ENCODE measurements at places on chromosomes 5 and 9. TPM values are rescaled to one million over a fixed set of nuclear protein-coding genes. Genes with fewer than 3 reads are reported as not detected.

GRCh38 chr5:96067894-96068614 lies 106.4 kb upstream of the ELL2 start:
- H3K4me1 ChIP-seq = peaks cover 64% of the 10 kb centered on the region
- no peaks in the 10 kb centered on the region for H3K36me3 ChIP-seq
- H3K4me3 ChIP-seq = no peak overlapping the region
- no peaks in the 10 kb centered on the region for H3K27me3 ChIP-seq

GRCh38 chr5:31730139-31730538 lies 91.2 kb downstream of the PDZD2 start:
- no peaks in the 10 kb centered on the region for H3K36me3 ChIP-seq
- H3K27me3 ChIP-seq = no peaks in the 10 kb centered on the region
- H3K4me3 ChIP-seq = no peak overlapping the region
- H3K27ac ChIP-seq = no peak overlapping the region
- no peaks in the 10 kb centered on the region for H3K4me1 ChIP-seq
- no peak for DNase-seq

GRCh38 chr5:180034564-180034963 lies 37.0 kb downstream of the RNF130 start:
- H3K4me3 ChIP-seq = no peak overlapping the region
- no peaks in the 10 kb centered on the region for H3K4me1 ChIP-seq
- no peak for DNase-seq
- peaks cover 35% of the 10 kb centered on the region for H3K36me3 ChIP-seq

DNA sequence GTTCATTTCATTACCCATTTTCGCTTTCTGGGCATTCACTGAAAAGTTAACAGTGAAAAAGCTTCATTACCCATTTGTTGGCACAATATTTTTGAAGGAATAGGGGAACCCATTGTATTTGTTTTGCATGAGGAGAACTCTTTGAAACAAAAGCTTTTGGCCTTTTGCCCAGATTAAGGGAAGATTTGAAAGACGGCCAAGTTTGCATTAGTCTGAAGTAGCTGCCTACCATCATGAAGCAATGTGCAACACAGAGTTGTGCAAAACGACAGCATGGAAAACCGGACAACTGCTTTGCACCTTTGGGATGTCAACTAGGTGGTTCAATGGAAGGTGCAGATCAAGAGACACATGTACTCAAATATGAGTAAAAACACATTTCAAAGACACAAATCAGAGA lies 84.9 kb downstream of the TRPM3 start:
- H3K4me3 ChIP-seq = no peak overlapping the region
- no peaks in the 10 kb centered on the region for H3K36me3 ChIP-seq
- DNase-seq = no peak
- no peak overlapping the region for H3K27ac ChIP-seq

GRCh38 chr5:126610616-126611015 lies 9.9 kb downstream of the PHAX start:
- peaks cover 15% of the 10 kb centered on the region for H3K4me1 ChIP-seq
- H3K4me3 ChIP-seq = no peak overlapping the region
- DNase-seq = no peak
- H3K36me3 ChIP-seq = peaks cover 3% of the 10 kb centered on the region

DNA sequence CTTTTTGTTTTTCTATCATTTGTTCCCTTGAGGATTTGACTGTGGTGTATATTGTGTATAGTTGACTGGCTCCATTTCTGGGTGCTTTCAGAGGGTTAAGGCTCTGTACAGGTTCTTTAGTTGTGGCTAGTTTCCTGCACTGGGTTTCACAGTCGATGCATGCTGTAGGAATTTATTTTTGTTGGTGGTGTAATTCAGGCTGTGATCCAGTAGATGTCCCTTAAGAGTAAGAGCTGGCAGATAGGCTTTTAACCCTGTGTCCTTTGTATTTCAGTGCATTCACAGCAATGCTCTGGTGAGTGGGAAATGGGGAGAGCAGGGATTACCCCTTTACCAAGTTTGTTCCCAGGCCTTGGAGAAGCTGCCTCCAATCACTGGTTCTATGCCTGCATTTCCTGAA lies 112.9 kb downstream of the SPATA31D1 start:
- no peak overlapping the region for H3K27ac ChIP-seq
- no peaks in the 10 kb centered on the region for H3K4me1 ChIP-seq
- no peaks in the 10 kb centered on the region for H3K36me3 ChIP-seq
- no peak overlapping the region for H3K4me3 ChIP-seq

DNA sequence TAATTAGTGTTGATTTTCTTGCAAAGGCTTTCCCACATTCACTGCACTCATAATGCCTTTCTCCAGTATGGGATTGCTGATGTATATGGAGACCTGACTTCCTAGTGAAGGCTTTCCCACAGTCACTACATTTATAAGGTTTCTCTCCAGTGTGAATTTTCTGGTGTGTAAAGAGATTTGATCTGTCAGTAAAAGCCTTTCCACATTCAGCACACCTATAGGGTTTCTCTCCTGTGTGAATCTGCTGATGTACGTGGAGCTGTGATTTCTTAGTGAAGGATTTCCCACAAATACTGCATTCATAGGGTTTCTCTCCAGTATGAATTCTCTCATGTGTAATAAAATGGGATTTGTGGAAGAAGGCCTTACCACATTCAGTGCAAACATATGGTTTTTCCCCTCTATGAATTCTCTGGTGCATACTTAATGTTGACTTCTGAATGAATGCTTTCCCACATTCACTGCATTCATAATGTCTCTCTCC lies 31.1 kb downstream of the ZNF484 start:
- no peaks in the 10 kb centered on the region for H3K4me1 ChIP-seq
- no peak overlapping the region for H3K4me3 ChIP-seq
- H3K27ac ChIP-seq = no peak overlapping the region
- H3K27me3 ChIP-seq = no peaks in the 10 kb centered on the region
- DNase-seq = no peak
- H3K36me3 ChIP-seq = peaks cover 23% of the 10 kb centered on the region

DNA sequence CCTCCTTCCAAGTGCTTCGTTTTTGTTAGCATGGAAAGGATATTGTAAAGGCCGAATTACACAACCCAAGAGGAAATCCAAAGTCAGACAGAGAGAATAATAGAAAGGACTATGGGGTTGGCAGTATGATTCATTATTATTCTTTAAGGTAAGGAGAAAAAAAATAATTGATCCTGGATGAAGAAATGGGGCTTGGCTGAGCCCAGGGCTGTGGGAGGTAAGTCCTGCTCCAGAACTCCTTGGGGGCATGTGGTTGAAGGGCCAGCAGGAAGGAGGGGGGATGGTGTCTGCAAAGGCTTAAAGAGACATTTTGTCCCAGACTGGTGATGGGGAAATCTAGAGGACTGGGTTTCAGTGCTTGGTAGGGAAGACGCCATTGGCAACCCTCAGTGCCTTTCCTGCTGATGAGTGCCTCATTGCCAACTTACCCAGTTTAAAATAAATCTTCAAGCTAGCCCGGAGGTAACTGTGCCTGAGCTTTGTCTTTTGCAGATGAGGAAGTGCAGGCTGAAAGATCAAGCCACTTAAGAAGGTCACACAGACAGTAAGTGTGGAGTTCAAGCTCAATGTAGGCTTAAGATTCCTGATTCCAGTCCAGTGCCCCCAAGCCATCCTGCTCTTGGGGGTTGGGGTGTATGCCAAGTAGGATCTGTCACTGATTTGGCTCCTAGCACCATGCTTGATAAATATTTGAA lies 30.2 kb downstream of the FOXI1 start:
- peak overlapping the region; percentile 15 for H3K27ac ChIP-seq
- H3K4me3 ChIP-seq = no peak overlapping the region
- no peaks in the 10 kb centered on the region for H3K36me3 ChIP-seq
- no peaks in the 10 kb centered on the region for H3K27me3 ChIP-seq
- no peak for DNase-seq
- no peaks in the 10 kb centered on the region for H3K4me1 ChIP-seq

- DNase-seq = no peak
- peaks cover 41% of the 10 kb centered on the region for H3K36me3 ChIP-seq
- peak overlapping the region; percentile 98 for H3K27ac ChIP-seq
These were observed 2.9 kb downstream of the RPL12 start for GRCh38 chr9:127448112-127448805.

- H3K4me1 ChIP-seq = no peaks in the 10 kb centered on the region
- DNase-seq = no peak
- no peak overlapping the region for H3K27ac ChIP-seq
- H3K27me3 ChIP-seq = no peaks in the 10 kb centered on the region
- no peak overlapping the region for H3K4me3 ChIP-seq
These were observed 1072.6 kb upstream of the NUDT12 start for GRCh38 chr5:104635227-104635626.

GRCh38 chr5:179616002-179616594 lies 7.4 kb downstream of the HNRNPH1 start:
- no peak for DNase-seq
- no peak overlapping the region for H3K4me3 ChIP-seq
- no peaks in the 10 kb centered on the region for H3K27me3 ChIP-seq
- no peak overlapping the region for H3K27ac ChIP-seq
- peaks cover 66% of the 10 kb centered on the region for H3K36me3 ChIP-seq

DNA sequence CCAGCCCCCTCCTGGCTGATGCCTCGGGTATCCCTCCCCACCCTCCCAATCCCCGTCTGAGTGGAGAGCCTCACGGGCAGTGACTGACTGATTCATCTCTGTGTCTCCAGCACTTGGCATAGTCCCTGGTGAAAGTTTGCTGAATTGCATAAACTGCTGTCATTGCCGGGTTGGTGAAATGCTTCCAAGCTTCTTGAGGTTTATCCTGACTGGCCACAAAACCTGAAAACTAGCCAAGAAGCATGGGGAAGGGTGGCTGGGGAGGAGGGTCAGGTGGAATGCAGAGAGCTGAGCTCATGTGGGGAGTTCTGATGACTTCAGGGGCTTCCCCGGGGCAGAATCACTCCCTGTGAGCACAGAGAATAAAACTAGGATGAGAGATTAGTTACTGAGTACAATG lies 56.9 kb upstream of the GGTA1 start:
- H3K36me3 ChIP-seq = no peaks in the 10 kb centered on the region
- no peaks in the 10 kb centered on the region for H3K27me3 ChIP-seq
- DNase-seq = no peak
- H3K27ac ChIP-seq = no peak overlapping the region

GRCh38 chr5:139767960-139768359 lies 27.6 kb upstream of the PSD2 start:
- no peaks in the 10 kb centered on the region for H3K36me3 ChIP-seq
- no peak overlapping the region for H3K27ac ChIP-seq
- H3K4me3 ChIP-seq = no peak overlapping the region
- no peaks in the 10 kb centered on the region for H3K4me1 ChIP-seq
- no peak for DNase-seq

DNA sequence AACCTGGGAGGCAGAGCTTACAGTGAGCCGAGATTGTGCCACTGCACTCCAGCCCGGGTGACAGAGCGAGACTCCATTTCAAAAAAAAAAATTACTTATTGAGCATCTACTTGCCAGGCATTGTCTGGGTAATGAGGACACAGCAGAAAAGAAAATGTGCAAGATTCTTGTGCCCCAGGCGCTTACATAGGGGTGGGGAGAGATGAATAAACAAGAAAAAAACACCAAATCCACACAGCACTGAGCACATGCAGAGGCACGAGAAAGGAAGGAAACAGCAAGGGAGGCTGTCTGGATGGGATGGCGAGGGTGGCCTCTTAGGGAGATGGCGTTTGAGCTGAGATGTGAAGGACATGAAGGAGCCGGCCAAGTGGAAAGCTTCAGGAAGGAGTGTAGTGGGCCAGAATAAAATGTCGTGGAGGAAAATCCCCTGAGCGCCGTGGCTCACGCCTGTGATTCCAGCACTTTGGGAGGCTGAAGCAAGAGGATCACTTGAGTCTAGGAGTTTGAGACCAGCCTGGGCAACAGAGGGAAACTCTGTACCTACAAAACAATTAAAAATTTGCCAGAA lies 13.9 kb downstream of the DYNC2I2 start:
- no peaks in the 10 kb centered on the region for H3K27me3 ChIP-seq
- DNase-seq = no peak

DNA sequence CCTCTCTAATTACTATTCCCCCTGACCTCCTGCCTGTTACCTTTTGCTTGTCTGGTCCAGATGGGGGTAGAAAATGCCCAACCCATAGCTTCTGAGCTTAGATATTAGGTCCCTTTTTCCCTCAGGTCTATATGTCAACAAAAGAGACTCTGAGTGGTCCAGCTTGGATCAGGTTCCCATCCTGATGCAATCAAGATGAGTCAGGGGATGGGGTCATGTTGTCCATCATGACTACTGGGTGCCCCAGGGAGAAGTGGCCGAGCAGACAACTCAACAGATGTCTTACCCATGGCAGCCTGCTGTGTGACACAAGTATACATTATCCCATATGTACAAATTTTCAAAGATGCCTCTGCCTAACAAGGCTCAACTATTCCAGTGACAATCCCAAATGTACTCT lies 9.1 kb upstream of the ANKH start:
- H3K4me3 ChIP-seq = no peak overlapping the region
- H3K4me1 ChIP-seq = no peaks in the 10 kb centered on the region
- no peak overlapping the region for H3K27ac ChIP-seq
- DNase-seq = no peak
- no peaks in the 10 kb centered on the region for H3K27me3 ChIP-seq

- no peak overlapping the region for H3K27ac ChIP-seq
- H3K4me1 ChIP-seq = peaks cover 19% of the 10 kb centered on the region
- no peaks in the 10 kb centered on the region for H3K36me3 ChIP-seq
- peaks cover 9% of the 10 kb centered on the region for H3K27me3 ChIP-seq
- no peak for DNase-seq
- no peak overlapping the region for H3K4me3 ChIP-seq
These were observed 15.1 kb upstream of the LCP2 start for GRCh38 chr5:170312666-170313065.

TSSK1B gene
- total RNA-seq = 0.15 TPM

WHRN gene
- total RNA-seq = 2.9 TPM

CARTPT gene
- not detected for total RNA-seq

GDA gene
- total RNA-seq = 2.4 TPM

FGF10 gene
- total RNA-seq = 0.09 TPM

ECM2 gene
- 13.1 TPM for total RNA-seq

PTPRD gene
- total RNA-seq = 9.0 TPM

STKLD1 gene
- total RNA-seq = not detected

ADGRV1 gene
- total RNA-seq = 2.7 TPM

UBAP1 gene
- 63.4 TPM for total RNA-seq

MRPS2 gene
- total RNA-seq = 35.2 TPM

SLC36A2 gene
- total RNA-seq = not detected

TUSC1 gene
- total RNA-seq = 7.8 TPM

DMRTA1 gene
- 5.7 TPM for total RNA-seq

PRR16 gene
- total RNA-seq = 1.9 TPM

NUTM2F gene
- not detected for total RNA-seq

SNCB gene
- not detected for total RNA-seq

TRIM23 gene
- total RNA-seq = 5.5 TPM

CRAT gene
- total RNA-seq = 42.9 TPM
